IPS DF 6.9 (cell line): ENCODE measurements at places on chromosomes 11 and 22.

GRCh38 chr22:36713436-36713835 is 9.9 kb upstream of the CACNG2 start:
- H3K36me3 ChIP-seq: no peaks in the 10 kb centered on the region
- H3K27ac ChIP-seq: no peak overlapping the region
- H3K4me1 ChIP-seq: no peaks in the 10 kb centered on the region; the same call in 1 of the 2 replicates

GRCh38 chr22:28773461-28773867 is 969 bp downstream of the CCDC117 start:
- no peak overlapping the region for H3K27ac ChIP-seq
- H3K4me1 ChIP-seq: no peaks in the 10 kb centered on the region
- no peaks in the 10 kb centered on the region for H3K27me3 ChIP-seq
- peak overlapping the region; percentile 77; the same call in 1 of the 2 replicates for H3K4me3 ChIP-seq
- no peak for DNase-seq

DNA sequence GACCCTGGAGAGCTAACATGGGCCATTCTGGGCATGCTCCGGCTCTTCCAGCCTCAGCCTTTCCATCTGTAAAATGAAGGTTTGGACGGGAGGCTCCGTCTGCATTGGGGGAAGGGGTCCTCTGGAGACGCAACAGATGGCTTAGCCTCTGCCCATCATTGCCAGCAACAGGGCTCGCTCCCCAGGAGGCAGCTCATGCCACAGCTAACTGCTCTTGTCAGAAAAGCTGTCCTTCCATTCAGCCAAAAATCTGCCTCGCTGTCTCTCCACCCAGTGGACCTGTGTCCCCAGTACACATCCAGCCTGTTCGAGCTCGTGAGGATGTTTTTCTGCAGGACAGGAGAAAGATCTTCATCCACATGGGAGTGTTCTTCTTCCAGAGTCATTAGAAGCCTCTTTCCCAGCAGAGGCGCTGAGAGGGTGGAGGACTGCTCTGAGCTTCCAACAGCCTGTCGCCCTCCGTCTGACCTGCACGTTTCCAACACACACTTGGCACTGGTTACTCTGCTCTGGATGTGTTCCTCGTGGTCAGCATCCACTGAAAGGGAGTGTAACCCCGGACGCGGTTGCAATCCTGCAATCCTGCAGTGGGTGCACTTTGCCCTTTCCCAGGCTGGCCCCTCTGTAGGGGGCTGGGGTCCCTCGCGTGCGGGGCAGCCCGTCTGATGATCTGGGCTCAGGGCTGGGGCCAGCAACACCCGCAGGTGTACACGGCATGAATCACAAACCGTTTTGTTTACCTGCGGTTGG is 1340.9 kb downstream of the TBC1D22A start:
- DNase-seq: no peak
- no peaks in the 10 kb centered on the region for H3K4me1 ChIP-seq
- H3K27me3 ChIP-seq: no peaks in the 10 kb centered on the region
- no peaks in the 10 kb centered on the region for H3K36me3 ChIP-seq
- H3K27ac ChIP-seq: no peak overlapping the region
- no peak overlapping the region for H3K4me3 ChIP-seq

DNA sequence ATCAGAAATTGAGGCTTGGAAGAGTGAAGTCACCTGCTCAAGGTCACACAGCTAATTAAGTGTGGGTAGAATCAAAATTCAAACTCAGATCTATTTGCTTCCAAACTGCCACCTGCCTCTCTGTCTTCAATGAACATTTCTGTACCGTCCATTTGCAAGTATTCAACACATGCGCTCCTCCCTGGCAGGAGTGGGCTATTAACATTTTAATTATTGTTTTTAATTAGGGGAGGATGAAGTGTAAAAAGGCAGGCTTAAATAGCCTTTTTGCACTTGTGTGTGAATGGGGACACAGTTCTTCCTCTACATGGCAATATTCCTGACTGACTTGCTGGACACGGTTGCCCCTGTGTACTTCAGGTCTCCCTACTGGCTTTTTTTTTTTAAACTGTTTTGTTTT is 114.4 kb upstream of the NARS2 start:
- H3K4me1 ChIP-seq: peaks cover 5% of the 10 kb centered on the region; the same call in 1 of the 2 replicates

DNA sequence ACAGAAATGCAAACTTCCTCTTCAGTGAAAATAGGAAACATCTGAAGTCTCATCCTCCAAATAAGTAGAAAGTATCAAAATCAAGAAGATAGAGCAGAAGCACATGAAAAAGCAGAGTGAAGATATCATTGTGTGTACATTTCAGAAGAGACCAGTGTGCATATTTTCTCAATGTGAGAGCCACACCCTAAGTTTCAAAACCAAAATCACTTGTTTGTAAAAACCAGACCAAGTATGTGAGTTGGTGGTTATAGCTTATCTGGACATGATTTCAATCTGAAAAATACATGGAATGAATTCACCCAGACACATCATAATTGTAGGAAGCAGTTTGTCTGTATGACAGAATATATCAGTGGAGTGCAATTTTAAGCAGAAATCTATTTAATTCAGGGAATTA is 536.0 kb downstream of the JRKL start:
- DNase-seq: no peak
- no peaks in the 10 kb centered on the region for H3K4me1 ChIP-seq
- H3K27me3 ChIP-seq: no peaks in the 10 kb centered on the region
- no peak overlapping the region for H3K4me3 ChIP-seq
